AG04449 (cell line): ENCODE measurements at places on chromosomes 11 and 22.

GRCh38 chr11:34432822-34433221 lies 5.9 kb upstream of the CAT start:
- DNase-seq = no peak

DNA sequence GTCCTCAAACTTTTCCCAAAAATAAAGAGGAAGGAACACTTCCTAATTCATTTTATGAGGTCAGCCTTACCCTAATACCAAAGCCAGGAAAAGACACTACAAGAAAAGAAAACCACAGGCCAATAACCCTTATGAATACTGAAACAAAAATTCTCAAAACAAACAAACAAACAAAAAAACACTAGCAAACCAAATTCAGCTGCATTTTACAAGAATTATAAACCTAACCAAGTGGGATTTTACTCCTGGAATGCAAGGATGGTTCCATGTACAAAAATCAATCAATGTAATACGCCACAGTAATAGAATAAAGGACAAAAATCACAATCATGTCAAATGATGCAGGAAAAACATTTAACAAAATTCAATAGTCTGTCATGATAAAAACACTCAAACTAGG lies 13.3 kb downstream of the ARVCF start:
- DNase-seq = no peak

DNA sequence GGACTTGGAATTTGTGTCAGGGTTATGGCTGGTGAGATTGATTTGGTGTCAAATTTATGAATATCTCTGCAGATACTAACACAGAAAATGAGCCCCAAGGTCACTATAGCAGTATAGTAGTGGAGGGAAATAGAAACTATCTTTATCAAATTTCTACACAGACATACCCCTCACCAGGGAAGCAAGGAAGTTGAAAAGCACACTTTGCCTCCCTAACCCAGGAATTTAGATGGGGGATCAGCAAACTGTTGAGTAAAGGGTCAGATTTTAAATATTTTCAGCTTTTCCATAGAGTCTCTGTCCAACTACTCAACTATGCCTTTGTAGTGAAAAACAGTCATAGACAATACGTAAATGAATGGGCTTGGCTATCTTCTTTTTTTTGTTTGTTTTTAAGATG lies 12.8 kb downstream of the CRKL start:
- no peak for DNase-seq

DNA sequence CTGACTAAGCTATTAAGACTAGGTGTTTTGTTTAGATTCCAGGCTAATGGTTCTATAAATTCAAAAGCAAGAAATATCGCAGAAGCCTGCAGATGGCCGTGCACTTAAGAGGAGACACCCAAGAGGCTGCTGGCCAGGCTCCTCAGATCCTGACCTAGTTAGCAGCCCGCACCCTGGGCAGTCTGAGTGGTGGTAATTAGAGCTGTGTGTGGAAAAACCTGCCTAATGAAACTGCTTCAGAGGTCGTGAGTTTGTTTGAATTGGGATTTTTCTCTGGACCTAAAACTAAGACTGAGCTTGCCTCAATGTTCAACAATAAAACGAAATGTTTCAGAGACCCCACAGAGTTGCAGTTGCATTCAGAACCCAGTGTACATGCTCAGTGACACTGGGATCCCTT lies 627.7 kb downstream of the OPCML start:
- DNase-seq = no peak

GRCh38 chr11:73107597-73107996 lies 34.5 kb downstream of the FCHSD2 start:
- no peak for DNase-seq

DNA sequence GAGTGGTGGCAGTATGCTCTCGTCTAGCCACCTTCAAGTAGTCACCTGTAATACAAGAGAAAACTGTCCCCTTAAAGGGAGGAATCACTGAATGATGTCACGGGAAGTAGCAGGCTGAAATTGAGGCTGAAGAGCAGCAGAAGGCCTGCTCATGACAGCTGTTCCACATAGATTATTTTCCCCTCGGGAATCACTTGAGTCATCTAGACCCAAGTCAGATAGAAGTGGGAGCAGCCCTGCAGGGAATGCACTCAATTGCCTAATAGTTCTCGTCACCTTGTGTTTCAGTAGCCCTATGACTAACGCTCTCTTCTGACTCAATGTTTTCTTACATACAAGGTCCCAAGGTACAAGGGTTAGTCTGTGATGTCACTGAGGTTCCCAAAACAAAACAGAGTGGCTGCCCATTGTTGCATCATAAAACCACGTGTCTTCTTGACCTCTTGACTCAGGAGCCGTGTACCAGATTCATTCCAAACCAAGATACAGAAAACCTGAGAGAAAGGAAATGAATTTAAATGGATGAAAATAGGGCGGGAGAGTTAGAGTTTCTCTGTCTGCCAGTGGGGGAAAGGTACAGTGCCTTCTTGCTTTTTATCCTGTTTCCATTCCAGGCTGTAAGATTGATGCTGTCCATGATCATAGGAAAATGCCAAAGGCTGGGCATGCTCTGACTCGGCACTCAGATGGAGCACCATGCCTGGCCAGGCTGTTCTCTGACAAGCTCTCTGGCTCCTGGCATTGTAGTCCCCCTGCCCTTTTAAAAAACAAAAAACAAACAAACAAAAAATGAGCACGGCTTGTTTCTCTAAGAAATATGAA lies 21.6 kb upstream of the C11orf96 start:
- peak; percentile 100 for DNase-seq

GRCh38 chr11:36464720-36465119 lies 45.4 kb downstream of the TRAF6 start:
- no peak for DNase-seq

GRCh38 chr22:37545703-37546436 lies 14.4 kb upstream of the CDC42EP1 start:
- DNase-seq = peak; percentile 47

DNA sequence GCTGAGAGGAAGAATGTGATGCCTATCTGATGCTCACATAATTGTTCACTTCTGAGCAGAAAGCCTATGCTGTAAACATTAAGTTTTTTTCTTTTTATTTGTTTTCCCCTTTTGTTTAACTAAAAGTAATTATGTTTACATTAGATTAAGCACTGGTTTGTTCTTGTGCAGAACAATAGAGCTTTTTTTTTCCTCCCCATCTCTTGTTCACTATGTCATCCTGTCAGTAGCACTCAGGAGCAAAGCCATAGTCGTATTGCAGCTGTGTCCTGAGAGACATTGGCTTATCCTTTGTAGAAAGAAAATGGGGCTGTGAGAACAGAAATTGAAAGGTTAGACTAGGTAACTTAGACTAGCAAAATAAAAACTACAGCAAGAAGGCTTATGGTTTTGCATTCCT lies 301.8 kb upstream of the RAG2 start:
- DNase-seq = no peak

DNA sequence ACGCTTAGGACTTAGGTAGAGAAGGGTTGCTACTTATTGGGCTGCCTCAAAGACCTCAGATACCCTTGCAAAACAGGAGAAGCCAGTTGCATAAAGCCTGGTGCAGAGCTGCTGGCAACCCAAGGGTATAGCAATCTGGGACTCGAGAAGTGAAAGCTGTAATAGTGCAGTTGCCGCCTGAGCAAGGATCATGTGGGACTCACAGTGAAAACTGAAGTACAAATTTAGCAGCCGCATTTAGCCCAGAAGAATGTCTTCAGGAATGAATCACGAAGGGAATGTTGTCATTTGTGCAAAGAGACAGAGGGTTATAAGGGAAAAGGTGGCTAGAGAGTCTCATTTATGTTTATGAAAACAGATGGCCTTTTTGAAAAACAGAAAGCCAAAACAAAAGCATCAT lies 267.2 kb downstream of the TENM4 start:
- peak; percentile 58 for DNase-seq
